ENCODE measurements at places on chromosomes 2 and 18.
A peak's percentile ranks its signal among the peaks of the same experiment; 100 is the strongest.

DNA sequence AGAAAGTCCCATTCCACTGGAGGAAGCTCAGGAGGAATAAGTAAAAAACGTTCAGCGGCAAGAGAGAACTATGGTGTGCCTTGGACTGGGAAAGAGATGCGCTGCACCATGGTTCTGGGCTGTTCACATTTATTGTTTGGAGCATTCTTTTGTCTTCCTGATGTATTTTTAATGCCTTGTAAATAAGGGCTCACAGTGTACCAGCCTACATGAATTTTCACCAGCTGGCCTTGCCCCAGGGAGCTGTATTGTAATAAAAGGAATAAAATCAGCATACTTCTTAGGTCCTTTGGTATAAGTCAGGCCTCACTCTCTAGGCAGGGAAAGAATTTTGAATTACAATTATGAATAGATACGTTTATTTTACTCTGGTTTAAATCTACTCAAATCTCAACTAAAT is 1249.6 kb downstream of the CNTNAP5 start:
- DNase-seq: no peak

DNA sequence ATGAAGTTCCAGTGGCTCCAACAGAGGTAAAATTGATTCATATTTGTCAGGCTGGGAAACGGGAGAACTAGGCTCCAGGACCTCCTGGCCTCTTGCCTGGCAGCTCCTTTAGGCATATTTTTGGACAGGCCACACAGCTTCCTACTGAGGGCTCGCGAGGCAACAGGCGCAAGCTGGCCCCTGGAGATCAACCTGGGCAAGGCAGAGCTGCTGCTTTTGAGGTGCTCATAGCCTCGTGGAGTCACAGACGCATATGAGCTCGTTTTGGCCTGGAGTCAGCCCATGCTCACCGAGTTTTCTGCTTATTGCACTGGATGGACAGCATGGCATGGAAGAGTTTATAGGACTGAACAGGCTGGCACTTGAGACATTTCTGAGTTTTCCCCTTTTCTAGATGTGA is 97.7 kb downstream of the CAPN13 start:
- DNase-seq: no peak

DNA sequence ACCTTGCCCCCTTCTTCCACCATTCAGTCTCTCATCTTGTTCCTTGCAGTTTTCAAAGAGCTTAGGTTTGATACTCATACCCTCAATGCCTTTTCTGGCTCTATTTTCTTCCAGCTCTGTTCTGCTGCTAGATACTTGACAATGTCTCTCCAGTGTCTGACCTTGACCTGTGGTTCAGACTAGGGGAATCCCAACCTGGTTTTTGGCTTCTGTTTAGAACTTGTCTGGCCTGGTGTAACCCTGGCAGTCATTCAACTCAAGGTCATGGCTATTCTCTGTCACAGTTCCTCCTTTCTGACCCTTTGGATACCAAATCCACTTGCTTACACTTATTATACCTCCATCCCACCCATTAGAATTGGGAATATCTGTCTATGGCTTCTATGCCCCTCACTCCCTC is 31.8 kb upstream of the IMP4 start:
- DNase-seq: no peak

- DNase-seq: no peak
Measured at GRCh38 chr2:129881786-129882396, 97.6 kb upstream of the RAB6C start.

- DNase-seq: no peak
Measured at GRCh38 chr2:30899516-30900054, 92.3 kb upstream of the CAPN13 start.

GRCh38 chr18:50721451-50722120 is 98.2 kb downstream of the MRO start:
- DNase-seq: no peak

- no peak for DNase-seq
Measured at GRCh38 chr2:168603439-168603961, 147.4 kb downstream of the CERS6 start.

DNA sequence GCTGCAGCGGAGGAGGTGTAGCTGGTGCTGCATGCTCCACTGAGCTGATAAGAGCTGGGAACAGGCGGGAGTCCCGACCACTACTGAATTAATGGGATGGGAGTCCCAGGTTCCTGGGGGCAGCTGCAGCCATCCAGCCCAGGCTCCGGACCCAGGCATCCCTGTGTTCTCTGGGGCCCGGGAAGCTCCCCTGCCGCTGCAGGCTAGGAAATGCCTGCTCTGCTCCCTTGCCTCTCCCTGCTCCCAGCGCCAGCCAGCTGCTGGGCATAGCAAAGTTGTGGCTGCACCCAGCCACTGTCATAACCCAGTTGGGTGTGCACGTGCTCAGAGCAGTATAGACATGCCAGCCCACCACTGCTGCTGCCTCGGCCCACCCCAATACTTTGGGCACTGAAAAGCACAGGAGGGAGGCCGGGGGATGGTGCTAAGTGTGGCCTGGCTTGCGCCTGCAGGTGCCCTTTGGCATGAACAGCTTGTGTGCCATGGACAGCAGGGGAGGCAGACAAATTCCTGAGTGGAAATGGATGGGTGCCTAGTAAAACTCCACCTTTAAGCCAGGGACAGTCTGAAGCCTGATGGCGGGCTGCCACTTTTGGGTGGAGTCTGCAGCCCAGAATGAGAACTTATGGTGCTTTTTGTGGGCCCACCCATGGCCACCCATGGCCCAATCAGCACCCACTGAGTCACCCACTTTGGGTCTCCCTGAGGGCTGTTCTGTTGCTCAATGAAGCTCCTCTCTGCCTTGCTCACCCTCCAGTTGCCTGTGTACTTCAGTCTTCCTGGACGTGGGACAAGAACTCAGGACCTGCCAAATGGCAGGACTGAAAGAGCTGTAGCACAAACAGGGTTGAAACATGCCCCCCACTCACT is 219.3 kb upstream of the TMEFF2 start:
- no peak for DNase-seq

DNA sequence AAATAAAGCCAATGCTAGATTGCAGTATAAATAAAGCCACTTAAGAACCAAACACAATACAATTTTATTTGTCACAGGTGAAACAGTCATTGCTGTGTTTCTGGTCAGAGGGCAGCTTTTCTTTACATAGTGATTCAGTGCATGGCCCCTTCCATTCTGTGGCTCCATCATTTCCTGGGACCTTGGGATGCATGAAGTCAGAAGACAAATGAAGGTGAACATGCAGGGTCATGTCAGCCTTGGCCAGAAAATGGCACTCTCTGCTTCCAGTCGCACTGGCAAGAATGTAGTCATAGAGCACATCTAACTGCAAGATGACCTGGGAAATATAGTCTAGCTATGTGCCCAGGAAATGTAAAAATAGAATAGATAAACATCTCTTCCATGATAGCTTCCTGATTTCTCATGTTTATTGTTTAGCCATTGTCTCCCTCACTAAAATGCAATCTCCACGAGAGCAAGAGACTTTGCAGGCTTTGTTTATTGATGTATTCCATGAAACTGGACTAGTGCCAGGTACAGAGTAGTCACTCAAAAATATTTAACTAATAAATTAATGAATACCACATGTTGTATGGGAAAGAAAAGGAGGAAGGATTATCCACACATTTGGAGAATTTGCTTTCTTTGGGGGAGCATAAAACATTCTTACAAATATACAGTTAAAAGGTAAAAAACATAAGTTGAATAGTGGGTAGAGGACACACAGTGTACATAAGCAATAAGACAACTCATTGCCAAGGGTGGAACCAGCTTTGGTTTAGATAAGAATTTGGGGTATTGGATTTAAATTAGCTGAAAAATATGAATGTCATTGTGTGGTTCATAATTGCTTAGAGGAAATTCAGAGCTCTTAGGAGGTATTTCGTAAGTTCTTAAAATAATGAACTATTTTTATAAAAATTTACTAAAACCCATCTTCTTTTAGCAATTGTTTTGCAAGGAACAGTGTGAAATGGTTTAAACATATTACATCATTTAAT is 343.8 kb downstream of the PID1 start:
- no peak for DNase-seq

DNA sequence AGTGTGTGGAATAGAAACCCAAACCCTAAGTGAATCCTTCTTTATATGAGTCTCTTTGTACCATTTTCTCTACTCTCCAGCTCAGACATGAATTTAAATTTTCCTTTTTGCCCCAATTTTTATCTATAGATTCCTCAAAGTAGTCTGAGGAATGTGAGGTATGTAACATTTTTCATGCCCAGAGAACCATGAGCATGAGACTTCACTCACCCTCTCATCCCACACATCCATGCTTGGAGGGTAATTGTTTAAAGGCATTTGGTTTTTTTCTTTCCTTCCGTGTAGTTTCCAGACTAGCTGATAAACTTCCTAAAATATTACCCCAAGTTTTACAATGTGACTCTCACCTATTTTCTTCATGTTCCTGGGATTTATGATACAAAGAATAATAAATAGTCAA is 2056.8 kb upstream of the CELF4 start:
- DNase-seq: no peak

GRCh38 chr2:88919087-88919738 is 227.7 kb downstream of the RPIA start:
- peak; percentile 13 for DNase-seq

- DNase-seq: no peak
Measured at GRCh38 chr2:170922634-170923494, 6.2 kb upstream of the GORASP2 start.

DNA sequence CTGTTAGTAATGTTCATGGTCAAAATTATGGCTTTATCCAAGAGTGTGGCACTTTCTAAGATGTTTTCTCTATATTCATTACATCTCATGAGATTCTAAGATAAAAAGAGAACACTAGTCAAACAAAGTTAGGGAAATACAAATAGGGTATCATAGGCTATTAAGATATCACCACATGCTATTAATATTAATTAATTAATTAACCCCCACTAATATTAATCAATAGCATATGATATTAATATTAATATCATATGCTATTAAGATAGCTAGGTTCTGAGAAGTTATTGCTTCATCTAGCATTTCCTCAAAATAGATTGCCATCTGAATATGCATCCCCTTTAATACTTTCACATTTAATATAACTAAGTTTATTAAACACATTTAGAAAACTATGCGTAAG is 22.1 kb downstream of the DSG3 start:
- DNase-seq: no peak

- no peak for DNase-seq
Measured at GRCh38 chr2:197208024-197208423, 102.6 kb downstream of the ANKRD44 start.

- DNase-seq: no peak
Measured at GRCh38 chr2:47083886-47084687, 71.0 kb downstream of the STPG4 start.

GRCh38 chr2:239949537-239949936 is 75.6 kb downstream of the NDUFA10 start:
- no peak for DNase-seq

- no peak for DNase-seq
Measured at GRCh38 chr2:12890066-12890465, 173.3 kb downstream of the TRIB2 start.

DNA sequence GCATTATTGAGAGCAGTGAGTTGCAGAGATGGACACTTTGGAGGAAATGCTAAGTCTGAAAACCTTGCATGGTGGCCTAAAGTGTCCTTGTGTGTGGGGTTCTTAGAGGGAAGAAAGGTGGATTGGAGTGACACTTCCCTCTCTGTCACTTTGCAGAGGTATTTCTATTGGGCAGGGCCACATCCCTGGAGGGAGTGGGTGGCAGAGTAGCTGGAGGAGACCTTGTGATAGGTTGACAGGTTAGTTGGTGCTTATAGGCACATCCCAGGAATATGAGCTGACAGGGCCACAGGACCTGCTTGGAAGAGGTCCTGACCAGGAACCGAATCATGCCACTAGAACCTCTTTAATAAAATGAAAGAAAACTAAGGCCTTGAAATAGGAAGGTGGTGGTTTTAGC is 972 bp upstream of the IGFBP5 start:
- DNase-seq: no peak

DNA sequence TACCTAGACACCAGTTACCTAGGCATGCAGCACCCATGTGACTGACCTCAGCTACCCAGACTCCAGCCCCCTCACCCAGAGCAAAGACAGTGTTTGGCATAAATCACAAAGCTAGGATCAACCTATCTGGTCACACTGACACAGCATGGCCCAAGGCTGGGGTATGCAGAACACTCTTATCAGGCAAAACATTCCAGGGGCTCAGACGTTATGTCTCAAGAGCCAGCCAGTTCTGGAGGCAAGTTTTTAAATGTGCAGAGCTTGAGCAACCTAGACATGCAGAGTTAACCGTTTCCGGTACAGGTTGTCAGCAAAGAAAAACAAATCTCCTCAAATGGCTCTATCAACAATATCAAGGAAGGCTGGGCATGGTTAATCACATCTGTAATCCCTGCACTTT is 92.8 kb downstream of the AP1S3 start:
- no peak for DNase-seq

GRCh38 chr18:78255013-78255412 is 724.6 kb upstream of the SALL3 start:
- DNase-seq: no peak

DNA sequence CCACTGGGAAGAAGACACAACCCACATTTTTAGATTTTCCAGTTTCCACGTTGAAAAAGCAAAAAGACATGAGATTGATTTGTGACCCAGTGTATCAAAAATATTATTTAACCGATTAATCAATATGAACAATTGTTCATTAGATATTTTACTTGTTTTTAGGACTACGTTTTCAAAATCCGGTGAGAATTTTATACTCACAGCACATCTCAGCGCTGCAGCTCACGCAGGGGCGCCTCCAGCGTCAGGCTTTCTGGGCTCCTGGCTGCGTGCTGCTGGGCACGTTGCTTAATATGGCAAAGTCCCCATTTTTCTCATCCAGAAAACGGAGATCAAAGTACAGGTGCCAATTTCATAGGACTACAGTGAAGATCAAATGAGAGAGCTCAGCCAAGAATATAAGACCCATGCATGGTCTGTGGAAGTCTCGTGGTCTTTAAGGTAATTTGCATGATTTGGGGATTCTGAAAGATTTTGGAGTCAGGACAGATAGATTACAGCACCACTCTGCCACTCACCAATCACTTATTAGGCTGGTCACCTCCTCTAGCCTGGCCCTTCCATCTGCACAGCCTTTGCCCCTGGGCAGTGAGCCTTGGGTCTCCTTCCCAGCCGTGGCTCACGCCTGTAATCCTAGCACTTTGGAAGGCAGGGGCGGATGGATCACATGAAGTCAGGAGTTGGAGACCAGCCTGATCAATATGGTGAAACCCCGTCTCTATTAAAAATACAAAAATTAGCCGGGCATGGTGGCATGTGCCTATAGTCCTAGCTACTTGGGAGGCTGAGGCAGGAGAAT is 36.2 kb downstream of the PTPN18 start:
- DNase-seq: no peak

- DNase-seq: no peak
Measured at GRCh38 chr2:53646788-53647187, 120.8 kb upstream of the CHAC2 start.

- DNase-seq: no peak
Measured at GRCh38 chr2:109675666-109676345, 61.6 kb downstream of the SOWAHC start.

GRCh38 chr2:165795011-165795410 is 964 bp upstream of the GALNT3 start:
- no peak for DNase-seq

DNA sequence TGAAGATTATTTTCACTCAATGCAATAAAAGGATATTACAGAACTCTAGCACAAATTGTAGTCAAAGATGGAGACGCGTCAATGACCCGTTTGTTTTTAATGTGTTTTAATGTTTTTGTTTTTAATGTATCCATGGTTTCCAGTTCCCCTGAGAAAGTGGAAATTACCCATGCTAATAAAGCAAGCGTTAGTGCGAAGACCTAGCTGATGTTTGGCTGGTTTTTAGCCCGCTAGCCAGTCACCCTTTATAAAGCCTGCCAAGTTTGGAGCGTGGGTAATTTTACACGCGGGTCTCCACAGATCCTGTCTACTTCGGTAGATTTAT is 430 bp upstream of the CHMP1B start:
- no peak for DNase-seq

Measured in stimulated activated CD4-positive, alpha-beta T cell treated with anti-CD3 and anti-CD28 coated beads, Interleukin-12 subunit alpha, Interleukin-12 subunit beta, amount 100 ng/mL, for 48 hours (primary cell).